ENCODE measurements at places on chromosomes 5 and 9. TPM values are rescaled to one million over a fixed set of nuclear protein-coding genes. Genes with fewer than 3 reads are reported as not detected.

GRCh38 chr9:93486268-93486667, 32.9 kb upstream of the FAM120AOS start:
- no peak for DNase-seq

Gene FGF10
- 8.4 TPM for polyA plus RNA-seq

Gene HSD17B4
- polyA plus RNA-seq = 165 TPM

GRCh38 chr9:124291801-124292396, 34.1 kb downstream of the NEK6 start:
- DNase-seq = no peak

Gene ANKRD34B
- 0.44 TPM for polyA plus RNA-seq

DNA sequence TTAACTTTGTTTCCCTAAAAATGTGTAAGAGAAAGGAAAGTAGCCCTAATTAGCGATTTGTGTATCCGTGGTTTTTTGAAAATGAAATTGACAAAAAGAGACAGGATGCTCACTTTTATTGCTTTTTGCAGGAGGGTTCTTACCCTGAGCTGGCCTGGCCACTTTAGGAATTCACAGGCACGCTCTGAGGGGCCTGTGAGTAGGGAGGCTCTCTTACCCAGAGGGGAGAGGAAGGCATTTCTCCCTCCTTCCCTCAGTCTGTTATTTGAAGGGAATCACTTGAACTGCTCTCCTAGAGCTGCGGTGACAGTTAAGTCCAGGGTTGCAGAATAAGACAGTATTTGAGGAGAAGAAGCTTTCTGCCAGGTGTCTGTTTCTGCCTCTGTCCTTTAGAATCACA, 16.7 kb downstream of the PIK3R1 start:
- DNase-seq = no peak

- DNase-seq = no peak
These were observed 75.2 kb downstream of the NTRK2 start for GRCh38 chr9:84744726-84745125.

Gene BAAT
- polyA plus RNA-seq = 0.42 TPM

- DNase-seq = no peak
These were observed 24.6 kb downstream of the CCNH start for GRCh38 chr5:87388129-87388528.

DNA sequence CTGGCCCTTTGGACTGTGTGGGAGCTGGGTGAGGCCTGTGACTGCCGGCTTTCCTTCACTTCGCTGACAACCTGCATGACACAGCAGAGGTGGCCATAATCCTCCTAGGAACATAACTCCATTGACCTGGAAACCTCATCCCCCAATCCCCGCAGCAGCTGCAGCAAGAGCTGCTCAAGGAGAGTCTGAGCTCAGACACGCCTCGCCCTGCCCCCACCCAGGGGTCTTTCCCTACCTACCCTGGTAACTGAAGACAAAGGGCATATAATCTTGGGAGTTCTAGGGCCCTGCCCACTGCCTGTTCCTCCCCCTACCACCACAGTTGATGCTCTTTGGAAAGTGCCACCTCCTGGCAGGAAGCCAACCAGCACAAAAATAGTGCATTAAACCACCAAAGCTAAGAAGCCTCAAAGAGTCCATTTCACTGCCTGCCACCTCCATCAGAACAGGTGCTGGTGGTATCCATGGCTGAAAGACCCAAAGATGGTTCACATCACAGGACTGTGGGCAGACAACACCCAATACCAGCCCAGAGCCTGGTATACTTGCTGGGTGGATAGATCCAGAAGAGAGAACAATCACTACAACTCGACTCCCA, 18.4 kb downstream of the TRIM36 start:
- no peak for DNase-seq

- no peak for DNase-seq
These were observed 8.1 kb downstream of the TNFAIP8 start for GRCh38 chr5:119363936-119364335.

Gene CDC25C
- polyA plus RNA-seq = 8.9 TPM

DNA sequence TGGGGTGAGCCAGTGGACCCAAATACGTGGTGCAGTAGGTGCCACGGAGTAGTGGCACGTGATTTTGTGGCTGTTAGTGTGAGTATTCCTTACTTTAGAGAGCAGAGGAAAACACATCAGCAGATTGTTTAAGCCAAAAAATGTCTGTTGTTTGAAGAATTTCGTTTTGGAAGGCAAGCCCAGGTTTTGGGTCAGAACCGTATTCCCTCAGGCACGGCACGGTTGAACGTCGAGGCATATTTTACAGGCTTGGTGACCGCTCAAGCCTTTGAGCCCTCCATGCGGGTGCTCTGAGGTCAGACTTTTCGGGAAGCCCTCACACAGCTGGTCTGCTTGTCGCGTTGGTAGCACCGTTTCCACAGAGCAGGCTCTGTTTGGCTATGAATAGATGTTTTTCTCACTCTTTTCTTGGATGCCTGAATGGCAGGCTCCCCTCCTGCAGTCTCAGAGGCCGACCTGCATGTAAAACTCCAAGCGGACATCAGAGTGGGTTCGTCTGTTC, 27.2 kb downstream of the NEK6 start:
- DNase-seq = no peak

Gene ACER2
- 11.0 TPM for polyA plus RNA-seq

DNA sequence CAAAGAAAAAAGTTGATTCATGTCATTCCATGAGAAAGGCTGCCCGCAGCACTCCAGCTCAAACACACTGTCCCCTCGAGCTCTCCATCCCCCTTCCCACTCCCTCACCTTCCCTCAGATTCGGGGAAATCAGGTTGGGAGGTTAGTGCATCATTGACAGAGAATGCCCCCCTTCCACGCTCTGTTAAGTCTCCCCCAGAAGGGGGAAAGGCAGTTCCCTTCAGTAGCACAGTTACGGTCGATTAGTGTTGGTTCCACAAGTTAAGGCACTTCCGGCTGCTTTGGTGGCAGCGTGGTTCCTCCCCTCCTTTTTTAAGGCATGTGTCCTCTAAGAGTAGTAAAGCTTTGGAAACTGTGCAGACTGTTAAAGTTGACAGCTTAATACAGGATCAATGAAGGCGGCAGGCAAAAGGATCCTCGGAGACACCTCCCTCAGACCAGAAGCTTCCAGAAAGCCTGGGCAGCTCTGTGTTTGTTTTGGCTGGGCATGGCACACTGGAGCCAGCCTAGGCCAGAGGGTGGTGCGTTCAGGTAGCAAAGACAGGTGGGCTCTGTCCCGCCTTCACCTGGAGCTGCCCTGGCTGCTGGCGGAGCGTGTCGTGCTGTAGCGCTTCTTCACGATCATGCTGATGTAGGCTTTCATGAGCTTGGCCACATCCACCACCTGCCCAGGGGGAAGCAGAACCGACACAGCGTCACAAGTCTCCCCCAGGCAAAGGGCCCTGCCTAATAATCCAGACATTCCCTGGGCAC, 49.5 kb upstream of the RETREG1 start:
- DNase-seq = peak; percentile 42

Gene BNC2
- polyA plus RNA-seq = 10.5 TPM

Gene PAIP1
- polyA plus RNA-seq = 134 TPM

GRCh38 chr5:79205965-79206364, 30.0 kb upstream of the JMY start:
- DNase-seq = no peak

DNA sequence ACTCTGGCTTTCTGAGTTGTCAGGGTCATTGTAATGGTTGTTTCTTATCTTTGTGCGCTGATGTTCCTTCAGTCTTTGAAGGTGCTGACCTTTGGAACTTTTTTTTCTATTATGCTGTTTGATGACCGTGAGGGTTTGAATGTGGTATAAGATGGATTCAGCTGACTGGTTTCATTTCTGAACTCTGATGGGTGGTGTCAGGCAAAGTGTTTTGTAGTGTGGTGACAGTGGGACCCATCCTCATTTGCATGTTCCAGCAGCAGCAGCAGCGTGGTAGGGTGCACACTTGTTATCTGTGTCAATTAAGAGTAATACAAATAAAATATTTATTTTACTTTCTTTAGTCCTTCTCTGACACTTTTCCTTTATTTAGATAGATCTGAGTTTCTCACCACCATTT, 227.7 kb upstream of the PRR16 start:
- no peak for DNase-seq

GRCh38 chr5:43042626-43043399, 2.7 kb upstream of the ANXA2R start:
- DNase-seq = no peak

DNA sequence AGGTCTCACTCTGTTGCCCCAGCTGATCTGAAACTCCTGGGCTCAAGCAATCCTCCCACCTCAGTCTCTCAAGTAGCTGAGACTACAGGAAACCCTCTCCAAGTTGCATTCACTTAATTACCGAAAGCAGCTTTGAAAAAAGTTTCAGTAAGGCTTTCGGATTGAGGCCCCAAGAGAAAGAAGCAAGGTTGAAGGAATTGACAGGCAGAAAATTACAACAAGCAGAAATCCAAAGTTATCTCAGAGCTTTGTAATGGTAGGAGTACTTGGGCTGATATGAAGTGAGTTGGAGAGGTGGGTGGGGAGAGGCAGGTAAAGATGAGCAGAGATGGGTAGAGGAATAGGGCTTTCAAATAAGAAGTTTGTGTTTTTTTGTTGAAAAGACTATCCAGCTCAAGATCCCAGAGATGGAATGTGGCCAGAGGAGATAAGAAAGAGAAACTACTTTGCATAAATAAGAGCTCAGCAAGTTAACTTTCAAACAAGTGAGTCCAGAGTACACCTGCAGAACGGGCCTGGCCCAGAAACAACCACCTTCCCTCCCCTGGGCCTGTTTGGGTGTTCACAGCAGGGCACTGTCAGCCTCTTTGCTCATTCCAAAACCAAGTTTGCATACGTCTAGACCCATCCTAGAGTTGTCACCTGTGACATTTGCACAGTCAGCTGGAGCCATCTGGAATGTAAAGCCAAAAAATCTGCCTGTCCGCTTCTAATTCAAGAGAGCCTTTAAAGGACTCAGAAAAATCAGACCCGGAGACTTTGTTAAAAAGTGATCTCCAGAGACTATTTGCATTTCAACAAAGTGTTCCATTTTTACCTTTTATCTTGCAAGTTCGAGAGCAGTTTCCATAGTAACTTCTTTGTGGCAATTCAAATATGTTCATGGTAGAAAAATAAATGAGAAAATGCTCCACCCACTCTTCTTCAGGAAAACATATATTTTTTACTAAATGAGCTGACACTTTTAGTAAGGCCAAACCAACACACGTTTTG, 2.2 kb upstream of the CLINT1 start:
- DNase-seq = no peak

- DNase-seq = no peak
These were observed 252.8 kb downstream of the MAST4 start for GRCh38 chr5:66848749-66849641.

DNA sequence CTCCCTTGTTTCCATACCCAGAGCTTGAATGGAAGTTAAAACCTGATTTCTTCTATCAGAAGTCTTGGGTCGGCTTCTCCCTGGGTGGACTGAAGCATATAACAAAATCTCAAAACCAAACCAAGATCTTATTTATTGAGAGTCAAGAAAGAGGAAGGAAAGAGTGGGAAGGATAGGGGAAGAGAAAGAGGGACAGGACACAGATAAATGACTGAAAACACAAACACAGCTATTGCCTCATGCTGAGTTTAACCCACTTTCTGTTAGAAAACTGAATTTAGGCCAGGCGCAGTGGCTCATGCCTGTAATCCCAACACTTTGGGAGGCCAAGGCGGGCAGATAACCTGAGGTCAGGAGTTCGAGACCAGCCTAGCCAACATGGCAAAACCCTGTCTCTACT, 92.9 kb downstream of the PALM2AKAP2 start:
- no peak for DNase-seq

Gene CDHR2
- polyA plus RNA-seq = 26.1 TPM

DNA sequence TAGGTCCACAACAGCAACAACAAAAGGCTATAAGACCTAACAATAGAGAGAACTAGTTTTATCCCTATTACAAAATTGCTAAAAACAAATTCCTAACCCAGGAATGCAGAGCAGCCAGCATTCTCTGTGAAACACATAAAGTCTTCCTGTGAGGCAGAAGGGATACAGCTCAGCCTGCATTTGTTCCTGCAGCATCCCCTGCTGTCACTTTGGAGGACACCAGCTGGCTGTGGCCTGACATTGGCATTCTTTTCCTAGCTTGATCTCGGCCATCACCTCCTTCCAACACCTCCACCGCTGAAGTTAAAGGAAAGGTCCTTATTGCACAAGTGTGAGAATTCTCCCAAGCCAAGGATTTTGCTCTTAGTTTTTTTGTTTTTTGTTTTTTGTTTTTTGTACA, 186.1 kb downstream of the SNCAIP start:
- DNase-seq = peak; percentile 40

Gene IL33
- polyA plus RNA-seq = 8.4 TPM

DNA sequence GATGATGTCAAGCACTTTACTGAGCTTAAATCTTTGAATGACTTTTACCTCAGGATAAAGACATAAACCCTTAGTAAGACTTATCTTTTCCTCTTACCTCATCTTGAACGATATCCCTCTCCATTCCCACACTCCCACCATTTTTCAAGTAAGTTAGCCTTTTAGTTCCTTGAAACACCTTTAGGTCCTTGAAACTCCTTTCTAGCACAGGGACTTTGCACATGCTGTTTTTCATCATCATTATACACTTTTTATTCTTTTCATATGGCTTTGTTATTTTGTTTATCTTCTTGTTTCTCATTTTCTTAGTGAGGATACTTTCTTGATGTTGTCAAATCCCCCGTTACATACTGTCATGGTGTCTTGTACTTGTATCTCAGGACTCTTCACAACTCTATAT, 24.8 kb downstream of the YTHDC2 start:
- DNase-seq = no peak

DNA sequence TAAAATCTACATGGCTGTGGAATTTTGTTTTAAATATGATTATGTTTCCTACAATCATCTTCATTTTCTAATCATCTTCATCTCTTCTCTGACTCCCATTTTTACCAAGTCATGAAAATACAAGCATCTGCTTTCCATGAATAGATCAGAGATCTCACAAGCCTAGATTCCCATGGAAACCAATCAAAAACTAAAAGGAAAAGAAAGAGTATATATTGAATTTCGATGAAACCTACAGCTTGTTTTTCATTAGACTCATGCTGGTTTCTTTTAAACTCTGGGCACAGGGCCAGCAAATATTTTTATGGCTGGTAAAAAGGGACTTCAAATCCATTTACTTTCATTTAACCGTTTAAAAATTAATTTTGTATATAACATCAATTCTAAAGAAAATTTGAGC, 51.2 kb downstream of the INVS start:
- DNase-seq = no peak
